ENCODE measurements at places on chromosomes 13 and 19.

- peak; percentile 39 for DNase-seq
Observed at GRCh38 chr19:7863157-7863970, 10.8 kb downstream of the PRR36 start.

GRCh38 chr13:104693126-104693525, 1626.9 kb upstream of the SLC10A2 start:
- no peak for DNase-seq

- no peak for DNase-seq
Observed at GRCh38 chr13:40653527-40654318, 12.7 kb downstream of the FOXO1 start.

GRCh38 chr13:30804474-30804873, 69.1 kb downstream of the ALOX5AP start:
- DNase-seq: no peak

DNA sequence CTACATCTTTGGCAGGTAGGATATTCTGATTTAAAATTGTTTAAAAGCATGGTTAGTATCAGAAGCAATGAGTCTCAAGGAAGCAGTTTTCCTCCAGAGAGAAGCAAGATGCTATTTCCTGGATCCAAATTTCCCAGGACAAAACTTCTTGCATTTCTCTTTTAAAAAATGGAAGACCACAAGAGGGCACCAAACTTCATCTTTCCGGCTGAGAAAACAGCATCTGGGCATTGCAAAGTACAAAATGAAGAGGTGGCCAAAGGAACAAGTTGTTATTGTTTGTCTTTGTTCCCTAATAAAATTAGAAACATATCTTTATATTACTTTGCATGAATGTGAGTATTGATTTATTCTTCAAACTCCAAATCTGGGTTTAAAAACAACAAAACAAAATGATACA, 60.0 kb upstream of the LRCH1 start:
- DNase-seq: no peak

- no peak for DNase-seq
Observed at GRCh38 chr13:21541271-21541670, 62.7 kb downstream of the MICU2 start.

DNA sequence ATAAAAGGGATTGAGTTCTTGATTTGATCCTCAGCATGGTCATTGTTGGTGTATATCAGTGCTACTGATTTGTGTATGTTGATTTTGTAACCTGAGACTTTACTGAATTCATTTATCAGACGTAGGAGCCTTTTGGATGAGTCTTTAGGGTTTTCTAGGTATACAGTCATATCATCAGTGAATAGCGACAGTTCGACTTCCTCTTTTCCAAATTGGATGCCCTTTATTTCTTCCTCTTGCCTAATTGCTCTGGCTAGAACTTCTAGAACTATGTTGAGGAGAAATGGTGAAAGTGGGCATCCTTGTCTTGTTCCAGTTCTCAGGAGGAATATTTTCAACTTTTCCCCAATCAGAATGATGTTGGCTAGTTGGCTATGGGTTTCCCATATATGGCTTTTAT, 27.0 kb downstream of the POMP start:
- no peak for DNase-seq

GRCh38 chr19:4083677-4084546, 17.2 kb upstream of the ZBTB7A start:
- peak; percentile 68 for DNase-seq

- no peak for DNase-seq
Observed at GRCh38 chr19:18393836-18394235, 3.6 kb downstream of the LRRC25 start.

DNA sequence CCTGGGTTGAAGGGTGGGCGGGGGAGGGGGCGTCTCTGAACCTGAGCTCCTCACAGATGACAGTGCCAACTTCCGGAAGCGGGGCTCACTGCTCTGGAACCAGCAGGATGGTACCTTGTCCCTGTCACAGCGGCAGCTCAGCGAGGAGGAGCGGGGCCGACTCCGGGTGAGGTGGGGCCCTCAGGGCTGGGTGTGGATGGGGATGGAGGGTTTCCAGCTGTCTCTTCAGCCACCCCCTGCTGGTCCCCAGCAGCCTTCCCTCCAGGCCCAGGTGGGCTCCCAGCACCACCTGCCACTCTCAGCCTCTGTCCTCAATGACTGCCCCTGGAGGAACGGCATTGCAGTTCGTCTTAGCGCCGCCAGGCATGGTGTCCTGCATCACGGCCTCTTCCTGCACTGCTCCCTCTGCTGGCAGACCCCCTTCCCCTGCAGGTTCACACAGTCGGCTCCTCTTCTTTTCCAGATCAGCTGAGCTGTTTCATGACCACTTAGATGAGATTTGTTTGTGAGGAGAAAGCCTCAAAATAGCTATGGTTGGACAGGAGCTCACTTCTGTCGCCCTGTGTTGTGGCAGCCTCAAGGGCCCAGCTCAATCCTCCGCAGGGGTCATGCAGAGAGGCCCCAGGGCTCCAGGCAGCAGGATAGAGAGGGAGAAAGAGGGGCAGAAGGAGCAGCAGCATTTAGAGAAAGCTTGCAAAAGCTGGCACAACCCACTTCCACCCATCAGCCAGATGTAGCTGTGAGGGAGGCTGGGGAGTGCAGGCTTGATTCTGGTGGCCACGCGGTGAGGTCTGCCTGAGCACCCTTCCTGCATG, 2.5 kb upstream of the GARIN5A start:
- DNase-seq: no peak

GRCh38 chr19:11194656-11195558, 2.4 kb downstream of the KANK2 start:
- DNase-seq: peak; percentile 75

DNA sequence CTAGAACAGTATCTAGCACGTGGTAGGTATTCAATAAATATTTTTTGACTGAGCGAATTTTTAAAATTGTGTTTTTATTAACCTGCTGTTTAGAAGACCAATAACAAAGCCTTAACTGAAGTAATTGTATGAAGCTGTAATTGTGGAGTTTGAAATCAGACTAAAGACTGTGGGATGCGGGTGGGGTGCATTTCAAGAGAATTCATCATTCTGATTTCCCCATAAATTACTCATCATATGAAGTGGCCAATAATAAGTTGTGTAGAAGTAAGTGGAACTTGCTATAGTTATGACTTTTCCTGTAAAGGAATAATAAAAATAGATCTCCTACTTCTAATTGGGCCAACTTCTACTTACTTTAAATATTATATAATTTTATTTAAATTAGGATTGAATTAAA, 449.3 kb downstream of the PCDH9 start:
- DNase-seq: no peak

DNA sequence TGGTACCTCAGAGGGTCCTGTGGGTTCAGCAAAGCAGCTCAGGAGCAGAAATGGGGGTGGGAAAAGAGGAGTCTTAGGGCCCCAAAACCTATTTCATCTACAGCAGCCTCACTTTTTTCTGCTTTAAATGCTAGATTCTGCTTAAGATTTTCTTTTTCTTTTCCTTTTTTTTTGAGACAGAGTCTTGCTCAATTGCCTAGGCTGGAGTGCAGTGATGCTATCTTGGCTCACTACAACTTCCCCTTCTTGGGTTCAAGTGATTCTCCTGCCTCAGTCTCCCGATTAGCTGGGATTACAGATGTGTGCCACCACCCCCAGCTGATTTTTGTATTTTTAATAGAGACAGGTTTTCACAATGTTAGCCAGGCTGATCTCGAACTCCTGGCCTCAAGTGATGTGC, 30.7 kb upstream of the WDFY2 start:
- DNase-seq: no peak

DNA sequence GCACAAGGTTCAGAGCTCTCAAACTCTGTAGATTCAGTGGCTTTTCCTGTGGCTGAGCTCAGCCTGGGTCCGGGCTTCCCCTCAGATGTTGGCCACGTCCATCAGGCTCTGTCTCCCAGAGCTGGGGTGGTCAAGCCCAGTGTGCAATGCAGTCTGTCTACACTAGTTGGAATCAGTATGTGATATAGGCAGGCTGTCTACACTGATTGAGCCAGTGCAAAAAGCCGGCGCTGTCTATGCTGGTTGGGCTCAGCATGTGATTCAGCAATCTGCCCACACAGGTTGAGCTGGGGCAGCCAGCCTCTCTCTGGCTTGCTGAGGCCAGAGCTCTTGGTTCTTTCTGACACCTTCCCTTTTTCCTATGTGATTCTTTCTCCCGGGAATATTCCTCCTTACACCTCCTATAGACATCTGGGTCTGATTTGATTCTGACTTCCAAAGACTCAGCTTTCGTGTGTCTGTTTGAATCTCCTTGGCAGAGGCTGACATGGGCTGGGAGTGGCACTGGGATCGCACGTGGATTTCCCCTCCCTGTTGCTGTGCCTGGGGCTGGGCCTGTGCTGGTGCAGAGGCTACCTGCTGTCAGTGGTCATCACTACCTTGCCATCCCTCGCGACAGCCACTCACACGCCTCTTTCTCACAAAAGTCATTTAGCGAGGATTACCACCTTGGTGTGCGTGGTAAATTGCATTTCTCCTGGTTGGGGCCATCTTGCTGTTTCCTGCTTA, 9.3 kb downstream of the CHST8 start:
- no peak for DNase-seq

DNA sequence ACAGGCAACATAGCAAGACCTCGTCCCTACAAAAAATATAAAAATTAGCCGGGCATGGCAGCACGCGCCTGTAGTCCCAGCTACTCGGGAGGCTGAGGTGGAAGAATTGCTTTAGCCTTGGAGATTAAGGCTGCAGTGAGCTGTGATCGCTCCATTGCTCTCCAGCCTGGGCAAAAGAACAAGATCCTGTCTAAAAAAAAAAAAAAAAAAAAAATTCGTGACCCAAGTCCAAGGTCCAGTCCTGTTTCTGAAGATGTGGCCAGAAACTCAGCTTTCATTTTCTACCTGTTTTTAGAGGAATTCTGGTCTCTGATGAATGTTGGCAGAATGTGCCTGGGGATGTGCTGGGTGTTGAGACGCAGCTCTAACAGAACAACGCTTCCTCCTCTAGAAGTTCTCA, 1.9 kb upstream of the PGPEP1 start:
- no peak for DNase-seq

DNA sequence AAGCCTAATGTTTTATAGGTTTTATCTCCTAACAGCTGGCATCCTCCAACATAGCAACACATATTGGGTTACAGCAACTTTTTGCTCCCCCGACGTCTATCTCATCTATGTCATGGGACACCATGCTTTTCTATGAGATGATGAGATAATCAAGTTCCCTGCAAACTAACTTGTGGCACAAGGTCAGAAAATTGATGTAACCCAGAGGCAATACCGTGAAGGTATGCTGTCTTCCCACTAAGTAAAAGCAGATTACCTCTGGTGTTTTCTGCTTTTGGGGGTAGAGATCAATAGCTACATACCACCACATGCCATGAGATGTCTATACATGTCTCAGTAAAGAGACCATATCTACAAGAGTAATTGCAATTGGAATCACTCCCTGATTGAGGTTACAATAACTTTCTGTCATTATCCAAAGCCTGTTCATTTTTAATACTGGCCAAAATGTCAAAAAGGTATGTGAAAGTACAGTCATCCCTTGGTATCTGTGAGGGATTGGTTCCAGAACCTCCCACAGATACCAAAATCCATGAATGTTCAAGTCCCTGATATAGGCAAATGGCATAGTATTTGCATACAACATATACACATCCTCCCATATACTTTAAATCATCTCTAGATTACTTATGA, 131.3 kb downstream of the CYSLTR2 start:
- DNase-seq: no peak

- peak; percentile 20 for DNase-seq
Observed at GRCh38 chr19:35901055-35901644, 810 bp upstream of the NFKBID start.

- DNase-seq: no peak
Observed at GRCh38 chr13:42968906-42969305, 23.1 kb downstream of the EPSTI1 start.

GRCh38 chr13:65540175-65540574, 1690.0 kb downstream of the PCDH9 start:
- DNase-seq: no peak

- DNase-seq: no peak
Observed at GRCh38 chr19:35216833-35217648, 11.5 kb downstream of the FAM187B start.

- no peak for DNase-seq
Observed at GRCh38 chr19:53177986-53178385, 15.2 kb downstream of the ZNF665 start.

DNA sequence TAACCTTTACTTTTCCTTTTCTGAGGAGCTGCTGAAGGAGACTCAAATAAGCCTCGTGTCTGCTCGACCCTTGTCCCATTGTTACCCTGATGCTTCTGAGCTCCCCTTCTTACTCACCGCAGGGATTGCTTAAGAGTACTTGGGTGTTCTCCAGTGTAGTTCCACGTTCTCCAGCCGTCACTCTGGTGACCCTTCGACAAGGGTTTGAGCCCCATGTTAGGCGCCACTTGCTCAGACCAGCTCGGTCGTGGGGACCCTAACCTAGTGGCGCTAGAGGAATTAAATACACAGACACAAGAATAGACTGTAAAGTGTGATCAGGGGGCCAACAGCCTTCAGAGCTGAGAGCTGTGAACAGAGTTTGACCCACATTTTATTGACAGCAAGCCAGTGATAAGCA, 10.3 kb downstream of the ZNF480 start:
- DNase-seq: no peak

DNA sequence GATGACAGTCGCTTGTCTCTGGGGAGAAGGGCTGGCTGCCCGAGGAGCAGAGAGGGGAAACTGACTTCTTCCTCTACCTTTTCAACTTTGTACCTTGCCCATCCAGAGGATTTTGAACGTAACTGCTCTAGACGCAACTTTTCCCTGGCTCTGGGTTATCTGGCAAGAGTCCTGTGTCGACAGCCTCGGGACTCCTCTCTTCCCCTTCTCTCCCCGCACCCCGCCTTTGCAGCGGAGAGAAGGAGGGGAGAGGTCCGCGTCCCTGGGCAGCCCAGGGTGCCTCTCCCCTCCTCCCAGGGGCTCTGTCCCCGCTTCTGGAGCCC, 574 bp downstream of the SH3GL1 start:
- no peak for DNase-seq

GRCh38 chr19:30367006-30367405, 5.2 kb upstream of the ZNF536 start:
- DNase-seq: no peak

GRCh38 chr19:28218728-28219127, 994.2 kb downstream of the UQCRFS1 start:
- DNase-seq: no peak

GRCh38 chr13:103272770-103273169, 206.6 kb upstream of the SLC10A2 start:
- DNase-seq: no peak

DNA sequence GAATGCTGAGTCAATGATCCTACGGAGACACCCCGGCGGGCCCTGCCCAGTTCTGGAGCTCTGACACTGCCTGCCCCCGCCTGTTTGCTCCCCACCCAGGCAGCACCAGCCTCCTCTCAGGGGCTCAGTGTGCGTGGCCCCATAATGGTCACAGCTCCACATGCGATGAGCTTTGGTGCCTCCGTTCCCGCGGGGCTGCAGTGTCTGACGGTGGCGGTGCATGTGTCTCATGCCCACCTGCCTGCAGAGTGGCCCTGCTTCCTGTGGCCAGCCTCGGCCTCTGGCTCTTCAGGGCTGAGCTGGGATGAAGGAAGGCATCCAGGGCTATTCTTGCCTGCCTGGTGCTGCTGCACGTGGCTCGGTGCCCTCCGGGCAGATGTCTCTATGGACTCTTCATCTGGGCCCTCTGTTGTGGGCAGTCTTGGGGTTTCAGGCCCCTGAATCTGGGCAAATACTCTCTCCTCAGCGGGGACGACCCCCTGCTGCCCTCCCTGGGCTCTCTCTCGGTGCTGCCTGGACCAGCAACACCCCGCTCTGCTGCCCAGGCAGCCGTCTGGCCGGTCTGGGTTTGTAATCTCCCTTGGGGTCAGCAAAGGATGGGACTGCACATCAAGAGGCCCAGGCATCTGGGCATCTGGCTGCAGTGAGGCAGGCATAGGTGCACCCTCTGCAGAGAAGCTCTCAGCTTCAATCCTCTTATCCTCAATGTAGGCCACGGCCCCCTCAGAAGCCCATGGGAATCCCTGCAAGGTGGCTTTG, 19.3 kb upstream of the TMEM255B start:
- DNase-seq: no peak

All from left hindlimb (tissue), 1 donor.